ENCODE measurements at places on chromosomes 1 and 21.
A peak's percentile ranks its signal among the peaks of the same experiment; 100 is the strongest.

DNA sequence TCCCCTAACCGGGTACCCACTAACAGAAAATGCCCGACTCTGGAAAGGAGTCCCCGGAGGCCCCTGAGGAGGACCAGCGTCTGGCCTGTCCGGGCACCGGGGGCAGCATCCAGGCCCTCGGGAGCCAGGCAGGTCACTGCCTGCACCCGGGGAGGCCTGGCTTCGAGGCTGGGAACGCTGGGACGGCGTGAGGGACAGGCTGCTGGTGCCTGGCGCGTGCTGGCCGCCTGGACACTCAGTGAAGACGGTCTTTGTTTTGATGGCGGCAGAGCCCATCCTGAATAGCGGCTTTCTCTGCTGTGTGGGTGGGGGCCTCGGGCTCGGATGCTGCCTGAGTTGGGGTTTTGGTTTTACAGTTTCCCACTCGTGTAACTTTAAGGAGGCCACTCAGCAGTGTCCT, 37.6 kb downstream of the PRKCZ start:
- DNase-seq: no peak

DNA sequence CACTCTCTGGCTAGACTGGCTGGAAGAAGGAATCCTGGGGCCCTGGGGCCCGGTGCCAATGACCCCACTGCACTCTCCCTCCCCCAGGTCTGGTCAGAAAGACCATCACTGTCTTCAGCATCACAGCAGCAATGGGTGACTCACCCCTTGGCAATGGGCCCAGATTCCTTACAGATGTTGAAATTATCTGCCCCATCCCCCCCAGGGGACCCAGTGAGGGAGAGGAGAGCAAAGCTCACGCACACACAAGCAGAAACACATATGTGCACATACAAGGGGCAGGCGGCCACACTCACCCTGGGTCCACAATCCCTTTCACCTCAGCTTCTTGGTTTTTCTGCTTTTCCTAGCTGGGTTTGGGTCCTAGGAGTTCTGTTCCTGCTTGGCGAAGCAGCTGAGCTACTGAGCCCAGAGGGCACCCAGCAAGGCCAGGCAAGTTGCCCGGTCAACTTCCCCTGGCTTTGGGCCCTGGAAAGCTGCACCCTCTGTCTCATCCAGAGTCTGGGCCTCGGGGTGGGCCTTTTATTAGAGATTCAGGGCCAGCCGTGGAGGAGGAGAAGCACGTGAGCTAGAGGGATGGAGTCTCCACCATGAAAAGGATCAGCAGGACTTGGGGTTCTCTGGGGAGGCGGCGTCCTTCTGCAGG, 2.6 kb downstream of the COL16A1 start:
- DNase-seq: no peak

DNA sequence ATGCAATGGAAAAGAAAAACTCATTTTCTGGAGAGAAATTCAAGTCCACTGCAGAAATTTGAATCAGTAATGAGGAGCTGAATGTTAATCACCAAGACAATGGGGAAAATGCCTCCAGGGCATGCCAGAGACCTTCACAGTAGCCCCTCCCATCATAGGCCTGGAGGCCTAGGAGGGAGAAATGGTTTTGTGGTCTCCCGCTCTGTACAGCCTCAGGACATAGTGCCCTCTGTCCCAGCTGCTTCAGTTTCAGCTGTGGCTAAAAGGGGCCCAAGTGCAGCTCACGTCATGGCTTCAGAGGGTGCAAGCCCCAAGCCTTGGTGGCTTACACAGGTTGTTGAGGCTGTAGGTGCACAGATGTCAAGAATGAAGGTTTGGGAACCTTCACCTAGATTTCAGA, 223.0 kb downstream of the GRIK1 start:
- no peak for DNase-seq

- DNase-seq: no peak
These were observed 8.8 kb downstream of the IFNGR2 start for GRCh38 chr21:33411949-33412430.

DNA sequence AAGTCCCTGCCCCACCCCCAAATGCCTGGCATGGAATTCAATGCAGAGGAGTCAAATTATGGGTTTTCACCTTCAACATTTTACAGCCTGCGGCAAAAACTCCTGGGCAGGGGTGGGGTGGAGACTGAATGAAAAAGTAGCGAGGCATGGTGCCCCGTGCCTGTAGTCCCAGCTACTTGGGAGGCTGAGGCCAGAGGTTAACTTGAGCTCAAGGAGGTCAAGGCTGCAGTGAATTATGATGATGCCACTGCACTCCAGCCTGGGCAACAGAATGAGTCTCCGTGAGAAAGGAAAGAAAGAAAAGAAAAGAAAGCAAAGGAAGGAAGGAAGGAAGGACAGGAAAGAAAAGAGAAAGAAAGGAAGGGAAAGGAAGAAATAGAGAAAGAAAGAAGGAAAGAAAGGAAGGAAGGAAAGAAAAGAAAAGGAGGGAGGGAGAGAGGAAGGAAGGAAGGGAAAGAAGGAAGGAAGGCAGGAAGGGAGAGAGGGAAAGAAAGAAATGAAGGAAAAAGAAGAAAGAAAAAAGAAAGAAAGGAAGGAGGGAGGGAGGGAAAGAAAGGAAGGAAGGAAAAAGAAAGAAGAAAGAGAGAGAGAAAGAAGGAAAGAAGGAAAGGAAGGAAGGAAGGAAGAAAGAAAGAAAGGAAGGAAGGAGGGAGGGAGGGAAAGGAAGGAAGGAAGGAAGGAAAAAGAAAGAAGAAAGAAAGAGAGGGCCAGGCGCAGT, 11.1 kb downstream of the LEMD1 start:
- no peak for DNase-seq

- DNase-seq: no peak
These were observed 5.7 kb upstream of the MOB3C start for GRCh38 chr1:46622344-46622743.

DNA sequence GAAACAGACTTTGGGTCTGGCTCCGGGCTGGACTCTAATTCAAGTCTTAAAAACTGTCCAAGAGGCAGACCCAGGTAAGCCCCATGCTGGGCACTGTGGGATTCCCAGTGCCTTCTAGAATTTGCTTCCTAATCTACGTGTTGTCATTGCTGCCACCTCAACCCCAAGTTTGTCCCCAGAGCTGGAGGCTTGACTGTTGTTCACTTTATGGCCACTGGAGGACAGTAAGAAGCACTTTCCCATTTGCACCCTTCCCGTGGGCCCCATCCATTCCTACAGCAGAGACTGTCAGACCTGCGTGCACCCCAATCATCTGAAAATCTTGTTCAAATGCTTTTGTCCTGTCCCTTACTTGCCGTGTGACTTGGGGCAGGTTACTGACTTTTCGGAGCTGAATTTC, 29.4 kb upstream of the VASH2 start:
- DNase-seq: no peak

DNA sequence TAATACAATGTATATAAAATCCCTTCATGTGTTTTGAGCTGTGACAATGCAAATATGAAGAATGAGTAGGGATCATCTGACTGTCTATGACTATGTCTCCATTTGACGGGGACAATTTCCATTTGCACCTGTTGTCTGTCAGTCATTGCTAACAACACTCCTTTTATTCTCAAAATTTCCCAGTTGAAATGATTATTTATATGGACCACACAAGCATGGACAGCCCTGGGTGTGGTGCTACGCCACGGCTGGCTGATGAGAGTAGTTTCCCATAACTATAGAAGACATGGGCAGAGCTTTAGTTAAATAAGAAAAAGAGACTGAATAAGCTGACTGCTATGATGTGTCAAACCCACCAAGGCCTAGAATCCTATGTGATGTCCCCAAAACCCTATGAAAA, 135.8 kb downstream of the MAP3K21 start:
- DNase-seq: no peak

DNA sequence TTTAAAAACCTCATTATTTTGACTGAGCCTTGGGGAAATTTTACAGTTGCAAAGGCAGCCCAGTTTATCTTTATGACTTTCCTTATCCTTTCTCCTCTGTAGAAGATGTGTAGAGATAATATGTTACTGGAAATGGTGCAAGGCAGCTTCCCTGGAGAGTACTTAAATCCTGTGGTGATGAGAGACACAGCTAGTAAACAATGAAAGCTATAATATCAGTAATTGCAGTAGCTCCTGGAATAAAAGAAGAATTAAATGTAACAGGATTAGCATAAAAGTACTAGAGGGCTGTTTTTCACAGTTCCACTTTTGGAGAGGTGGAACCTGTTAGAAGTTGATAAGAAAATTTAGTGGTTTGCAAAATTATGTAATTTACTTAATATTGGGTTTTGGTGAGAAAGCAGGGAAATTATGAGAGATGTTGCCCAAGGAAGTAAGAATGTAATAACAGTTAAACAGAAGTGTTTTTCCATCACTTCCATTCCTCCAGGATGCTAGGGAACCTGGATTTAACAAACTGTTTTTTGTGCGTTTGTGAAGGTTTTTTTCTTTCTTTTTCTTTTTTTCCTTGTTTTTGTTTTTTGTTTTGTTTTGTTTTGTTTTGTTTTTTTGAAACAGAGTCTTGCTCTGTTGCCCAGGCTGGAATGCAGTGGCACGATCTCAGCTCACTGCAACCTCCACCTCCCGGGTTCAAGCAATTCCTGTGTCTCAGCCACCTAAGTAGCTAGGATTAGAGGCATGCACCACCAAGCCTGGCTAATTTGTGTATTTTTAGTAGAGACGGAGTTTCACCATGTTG, 15.7 kb upstream of the EDEM3 start:
- DNase-seq: no peak

GRCh38 chr1:163372576-163372975, 50.8 kb downstream of the NUF2 start:
- no peak for DNase-seq

GRCh38 chr1:171833091-171833825, 8.0 kb upstream of the DNM3 start:
- no peak for DNase-seq

DNA sequence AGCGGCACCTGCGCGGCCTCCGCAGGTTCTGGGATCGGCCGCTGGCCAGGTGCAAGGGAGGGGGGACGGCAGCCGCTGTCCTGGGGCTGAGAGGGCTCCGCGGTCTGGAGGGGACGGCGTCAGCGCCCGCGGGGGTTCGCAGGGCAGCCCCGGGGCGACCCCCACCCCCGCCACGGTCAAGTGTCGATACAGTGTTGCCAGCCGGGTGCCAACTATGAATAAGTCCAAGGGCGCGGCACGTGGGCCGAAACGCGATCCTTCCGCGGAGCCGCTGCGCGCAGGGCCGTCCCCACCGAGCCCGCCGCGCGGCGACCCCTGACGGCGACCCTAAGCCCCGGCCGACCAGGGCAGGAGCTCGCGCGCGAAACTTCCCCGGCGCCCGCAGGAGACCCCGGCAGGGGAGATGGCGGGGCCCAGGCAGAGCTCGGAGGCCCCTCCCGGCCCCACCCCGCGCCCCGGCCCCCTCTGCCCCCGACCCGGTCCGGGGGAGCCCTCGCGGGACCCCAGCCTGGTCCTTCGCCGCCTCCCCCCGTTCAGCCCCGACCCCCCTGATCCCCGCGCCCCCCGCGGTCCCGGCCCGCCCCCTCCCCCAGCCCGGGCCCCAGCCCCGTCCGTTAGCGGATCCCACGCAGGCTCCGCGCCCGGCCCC, 586 bp upstream of the AGPAT3 start:
- DNase-seq: peak; percentile 45

GRCh38 chr1:2506901-2507565, 19.4 kb downstream of the PANK4 start:
- no peak for DNase-seq

DNA sequence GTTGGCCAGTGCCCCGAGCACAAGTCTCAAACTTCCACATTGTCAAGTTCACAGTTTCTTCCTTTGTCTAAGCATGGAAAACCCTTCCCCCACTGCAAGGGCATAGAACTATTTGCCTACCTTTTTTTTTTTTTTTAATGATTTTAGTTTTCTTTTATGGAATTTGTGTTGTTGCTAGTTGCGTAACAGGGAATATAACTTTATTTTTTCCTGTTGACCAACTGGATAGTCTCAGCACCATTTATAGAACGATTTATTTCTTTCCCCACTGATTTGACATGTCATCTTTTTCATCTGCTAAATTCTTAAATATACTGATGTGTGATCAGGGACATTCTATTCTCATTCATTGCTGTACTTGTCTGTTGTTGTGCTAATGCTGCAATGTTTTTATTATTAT, 83.0 kb downstream of the PEX14 start:
- no peak for DNase-seq

GRCh38 chr1:167627615-167627864, 2.5 kb upstream of the RCSD1 start:
- no peak for DNase-seq

- no peak for DNase-seq
These were observed 36.5 kb downstream of the GPSM2 start for GRCh38 chr1:108913105-108913948.

DNA sequence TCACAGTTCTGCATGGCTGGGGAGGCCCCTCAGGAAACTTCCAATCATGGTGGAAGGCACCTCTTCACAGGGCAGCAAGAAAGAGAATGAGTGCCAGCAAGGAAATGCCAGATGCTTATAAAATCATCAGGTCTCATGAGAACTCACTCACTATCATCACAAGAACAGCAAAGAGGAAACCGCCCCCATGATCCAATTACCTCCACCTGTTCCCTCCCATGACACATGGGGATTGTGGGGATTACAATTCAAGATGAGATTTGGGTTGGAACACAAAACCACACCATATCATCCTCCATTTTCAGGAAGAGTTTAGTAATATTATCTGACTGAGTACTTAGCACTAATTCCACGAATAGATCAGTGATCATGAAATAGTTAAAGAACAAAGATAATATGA, 244.2 kb downstream of the LMO4 start:
- DNase-seq: no peak

DNA sequence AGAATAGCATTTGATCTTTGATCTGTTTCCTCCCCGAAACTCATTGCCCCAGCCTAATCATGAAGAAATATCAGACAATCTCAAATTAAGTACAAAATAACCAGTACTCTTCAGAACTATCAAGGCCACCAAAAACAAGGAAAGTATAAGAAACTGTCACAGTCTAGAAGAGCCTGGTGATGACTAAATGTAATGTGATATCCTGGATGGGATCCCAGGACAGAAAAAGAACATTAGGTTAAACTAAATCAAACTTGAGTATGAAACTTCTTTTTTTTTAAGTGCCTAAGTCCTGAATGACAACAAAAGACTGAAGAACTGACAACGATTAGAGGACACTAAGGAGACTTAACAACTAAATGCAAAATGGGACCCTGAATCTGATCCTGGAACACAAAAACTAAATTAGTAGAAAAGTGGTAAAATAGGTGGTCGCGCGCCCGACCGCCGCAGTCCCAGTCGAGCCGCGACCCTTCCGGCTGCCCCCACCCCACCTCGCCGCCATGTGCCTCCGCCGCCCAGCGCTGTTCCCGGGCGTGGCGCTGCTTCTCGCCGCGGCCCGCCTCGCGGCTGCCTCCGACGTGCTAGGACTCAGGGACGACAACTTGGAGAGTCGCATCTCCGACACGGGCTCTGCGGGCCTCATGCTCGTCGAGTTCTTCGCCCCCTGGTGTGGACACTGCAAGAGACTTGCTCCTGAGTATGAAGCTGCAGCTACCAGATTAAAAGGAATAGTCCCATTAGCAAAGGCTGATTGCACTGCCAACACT, 5.5 kb upstream of the PRKAB2 start:
- no peak for DNase-seq

GRCh38 chr1:115239426-115239825, 98.6 kb downstream of the NGF start:
- DNase-seq: no peak

DNA sequence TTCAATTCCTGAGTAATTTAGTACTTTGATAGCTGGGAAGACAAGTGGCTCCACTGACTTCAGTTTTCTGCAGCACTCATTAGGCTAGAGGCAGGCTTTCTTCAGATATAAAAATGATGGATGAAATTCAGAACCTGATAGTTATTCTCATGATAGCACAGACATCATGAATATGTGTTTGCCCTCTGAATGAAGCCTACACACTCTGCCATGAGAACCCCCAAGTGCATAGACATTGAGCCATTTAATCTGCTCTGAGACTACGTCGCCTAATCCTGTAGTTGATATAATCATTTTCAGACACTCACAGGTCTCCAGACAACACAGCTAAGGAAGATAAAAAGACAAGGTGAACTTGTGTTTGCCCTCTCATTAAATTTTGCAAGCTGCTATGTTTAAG, 566.1 kb downstream of the AMY1C start:
- DNase-seq: no peak
